ENCODE measurements at places on chromosomes 16 and 17. TPM values are rescaled to one million over a fixed set of nuclear protein-coding genes. Genes with fewer than 3 reads are reported as not detected.

DNA sequence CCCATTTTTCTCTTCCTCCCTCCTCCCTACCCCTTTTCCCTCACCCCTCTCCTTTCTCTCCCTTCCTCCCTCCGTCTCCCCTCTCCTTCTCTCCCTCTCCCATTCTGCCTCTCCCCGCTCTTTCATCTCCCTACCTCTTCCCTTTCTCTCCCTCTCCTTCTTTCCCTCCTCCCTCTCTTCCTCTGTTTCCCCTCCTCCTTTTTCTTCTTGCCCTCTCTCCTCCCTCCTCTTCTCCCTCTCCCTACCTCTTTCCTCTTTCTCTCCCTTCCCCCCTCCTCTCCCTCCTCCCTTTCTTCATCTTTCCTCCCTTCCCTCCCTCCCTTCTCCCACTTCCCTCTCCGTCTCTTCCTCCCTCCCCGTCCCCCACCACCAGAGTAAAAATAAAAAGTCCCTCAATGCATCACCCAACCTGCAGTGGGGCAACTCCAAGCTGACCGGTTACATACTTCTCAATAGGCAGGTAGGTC is 10.4 kb downstream of the CHD9NB start:
- DNase-seq: no peak

DNA sequence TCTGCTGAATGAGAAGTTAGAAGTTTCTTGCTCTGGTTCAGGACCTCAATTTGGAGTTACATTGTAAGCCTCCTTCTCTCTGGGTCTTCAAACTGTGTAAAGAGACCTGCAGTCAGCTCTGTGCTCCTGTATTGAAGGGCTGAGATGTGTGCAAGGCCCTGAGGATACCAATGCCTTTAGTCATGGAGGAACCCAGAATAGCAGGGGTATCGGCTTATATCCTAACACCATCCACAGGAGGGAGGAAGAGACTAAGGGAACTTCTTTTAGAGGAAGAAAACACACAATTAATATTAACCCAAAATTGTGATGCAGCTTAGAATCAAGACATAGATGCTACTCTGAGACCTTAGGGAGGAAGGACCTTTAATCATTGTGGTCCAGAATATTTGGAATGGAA is 36.5 kb downstream of the GLP2R start:
- DNase-seq: no peak

GRCh38 chr16:17330044-17330443 is 140.7 kb downstream of the XYLT1 start:
- DNase-seq: no peak

DNA sequence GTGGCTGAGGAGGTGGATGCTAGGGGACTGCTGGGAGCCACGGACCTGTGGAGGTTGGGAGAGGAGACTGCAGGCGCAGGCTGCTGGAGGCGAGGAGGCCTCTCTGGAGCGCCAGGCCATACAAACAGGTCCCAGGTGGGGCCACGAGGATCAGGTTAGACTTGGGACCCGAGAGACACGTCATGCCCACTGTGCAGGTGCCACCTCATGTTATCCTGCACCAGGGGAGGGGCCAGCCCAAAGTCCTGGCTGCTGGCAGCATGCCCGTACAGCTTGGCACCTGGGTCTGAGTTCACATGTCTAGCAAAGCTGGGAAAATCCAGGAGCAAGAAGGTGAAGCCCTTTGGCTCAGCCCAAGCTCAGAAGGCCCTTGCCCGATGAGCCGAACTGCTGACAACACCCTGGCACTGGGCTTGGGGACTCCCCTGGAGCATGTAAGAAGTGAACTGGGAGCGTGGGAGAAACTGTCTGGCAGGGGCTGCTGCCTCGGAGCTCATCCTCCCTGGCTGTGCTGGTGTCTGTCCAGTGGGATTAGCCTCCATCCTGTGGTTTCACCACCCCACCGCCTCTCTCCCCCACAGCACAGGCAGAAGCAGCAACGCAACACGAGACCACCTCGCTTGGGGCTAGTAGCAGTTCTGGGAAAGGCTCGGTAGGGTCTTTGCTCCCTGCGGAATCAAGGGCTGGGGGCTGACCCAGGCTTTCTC is 5.3 kb downstream of the ARHGDIA start:
- DNase-seq: peak; percentile 36

DNA sequence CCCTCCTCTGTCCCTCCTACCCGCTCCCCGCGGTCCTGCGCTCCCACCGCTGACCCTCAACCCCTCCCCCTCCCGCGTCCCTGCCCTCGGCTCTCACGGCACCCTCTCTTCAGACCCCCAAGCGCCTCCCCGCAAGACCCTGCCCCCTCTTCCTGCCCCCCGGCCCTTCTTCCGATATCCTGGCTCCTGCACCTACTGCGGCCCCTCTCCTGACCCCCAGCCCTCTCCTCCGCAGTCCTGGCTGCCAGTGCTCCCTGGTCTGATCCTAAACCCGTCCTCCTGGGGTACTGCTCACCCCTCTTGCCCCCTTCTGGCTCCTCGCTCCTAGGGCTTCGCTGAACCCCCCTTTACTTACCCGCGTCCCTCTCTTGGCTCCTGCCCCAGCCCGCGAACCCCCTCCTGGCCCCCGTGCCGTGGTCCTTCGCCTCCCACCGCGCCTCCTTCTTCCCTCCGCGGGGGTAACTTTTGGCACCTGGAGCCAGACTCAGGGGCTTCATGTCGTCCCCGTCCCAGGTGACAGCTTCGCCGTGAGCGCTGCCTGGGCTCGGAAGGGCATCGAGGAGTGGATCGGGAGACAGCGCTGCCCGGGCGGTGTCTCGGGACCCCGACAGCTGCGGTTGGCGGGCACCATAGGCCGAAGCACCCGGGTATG is 839 bp downstream of the NKD1 start:
- no peak for DNase-seq

- DNase-seq: no peak
These were observed 8.7 kb downstream of the FAM234A start for GRCh38 chr16:243348-243747.

DNA sequence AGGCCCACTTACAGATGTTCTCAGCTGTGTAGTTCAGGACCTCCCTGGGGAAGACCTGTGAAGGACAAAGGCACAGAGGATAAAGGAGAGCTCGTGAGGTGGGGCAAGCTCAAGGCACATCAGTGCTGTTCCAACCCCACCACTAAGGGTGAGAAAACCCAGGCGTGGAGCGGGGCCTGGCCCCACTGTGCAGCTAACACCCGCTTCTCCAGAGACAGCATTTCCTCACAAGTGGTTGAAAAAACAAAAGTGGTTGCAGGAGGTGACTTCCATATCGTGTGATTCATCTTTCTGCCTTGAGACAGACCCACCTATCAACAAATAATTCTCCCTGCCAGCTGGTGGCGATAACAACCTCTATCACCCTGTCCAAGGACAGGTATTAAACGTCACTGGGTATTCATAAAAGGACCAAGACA is 30.0 kb downstream of the SNN start:
- DNase-seq: no peak

DNA sequence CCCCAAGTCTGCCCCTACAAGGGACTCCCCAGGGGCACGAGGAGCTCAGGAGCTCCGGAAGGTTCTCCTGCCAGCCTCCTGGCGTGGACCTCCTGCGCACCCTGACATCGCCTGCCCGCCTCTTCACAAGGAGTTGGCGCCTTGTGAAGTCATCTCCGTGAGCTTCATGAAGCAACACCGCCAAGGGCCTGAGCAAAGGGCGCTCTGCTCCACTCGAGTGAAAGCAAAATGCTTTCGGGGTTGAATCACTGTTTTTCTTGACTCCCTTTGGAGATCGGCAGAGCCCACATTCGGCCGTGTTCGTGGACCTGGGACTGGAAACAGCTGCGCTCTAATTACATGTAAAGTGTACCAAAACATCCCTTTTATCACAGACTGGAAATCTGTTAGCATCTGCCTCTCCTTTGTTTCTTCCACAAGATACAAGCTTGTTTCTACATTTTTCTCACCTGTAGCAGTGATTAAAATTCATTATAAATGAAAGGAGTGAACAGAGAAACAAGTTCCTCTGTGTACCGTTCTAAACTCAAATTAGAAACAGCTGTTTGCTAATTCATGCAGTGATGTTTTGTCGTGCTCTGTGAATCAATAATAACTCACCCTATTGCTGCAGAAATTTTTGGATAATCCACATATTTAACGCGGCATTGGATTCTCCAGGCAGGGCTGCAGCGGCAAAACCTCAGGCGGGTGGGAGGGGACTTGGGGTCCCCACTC is 203.3 kb downstream of the ZNF423 start:
- no peak for DNase-seq

GRCh38 chr16:19185510-19185851 is 17.4 kb downstream of the SYT17 start:
- no peak for DNase-seq

GRCh38 chr17:79221597-79221996 is 147.0 kb downstream of the ENGASE start:
- no peak for DNase-seq

DNA sequence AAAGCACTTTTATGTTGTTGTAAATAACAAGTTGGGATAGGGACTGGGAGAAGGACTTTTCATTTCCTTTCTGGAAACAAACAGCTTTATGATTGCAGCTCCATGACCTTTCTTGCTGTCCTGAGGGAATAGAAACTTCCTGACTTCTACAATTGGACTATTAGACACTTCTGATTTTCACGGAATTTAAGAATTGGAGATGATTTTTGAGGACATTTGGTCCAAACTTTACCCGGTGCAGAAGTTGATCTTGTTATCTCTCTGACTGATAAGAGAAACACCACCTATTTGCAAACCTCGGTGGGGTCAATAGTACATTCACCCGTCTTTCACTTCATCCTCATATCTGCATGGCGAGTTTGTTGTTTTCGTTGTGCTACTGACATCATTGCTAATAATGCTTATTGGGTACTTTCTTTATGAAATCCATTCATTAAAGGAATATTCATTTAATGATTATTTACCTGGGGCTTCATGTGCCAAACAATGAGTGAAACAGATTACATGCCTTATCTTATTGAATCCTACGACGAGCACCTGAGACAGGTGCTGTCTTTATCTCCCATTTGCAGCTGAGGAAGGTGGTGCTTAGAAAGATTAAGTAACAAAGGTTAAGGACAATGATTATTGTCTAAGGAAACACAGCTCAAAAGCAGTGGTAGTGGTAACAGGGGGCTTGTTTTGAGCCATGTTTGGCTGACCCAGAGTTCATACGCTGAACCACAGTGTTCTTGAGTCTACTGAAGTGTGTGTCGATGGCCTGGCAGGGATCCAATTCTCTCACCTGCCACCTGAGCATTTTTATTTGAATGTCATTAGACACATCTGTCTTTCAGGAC is 176.9 kb upstream of the FAM20A start:
- no peak for DNase-seq

- peak; percentile 76 for DNase-seq
These were observed 11.4 kb upstream of the CLDN9 start for GRCh38 chr16:3001316-3001715.

- DNase-seq: no peak
These were observed 2073.2 kb downstream of the TP53TG3F start for GRCh38 chr16:35532576-35532975.

Gene MAFG
- 31.4 TPM for total RNA-seq

GRCh38 chr17:28895794-28896447 is 1.6 kb downstream of the FLOT2 start:
- DNase-seq: no peak

GRCh38 chr16:52713740-52714139 is 166.8 kb upstream of the TOX3 start:
- no peak for DNase-seq

GRCh38 chr17:7024402-7024785 is 1.5 kb downstream of the BCL6B start:
- no peak for DNase-seq

DNA sequence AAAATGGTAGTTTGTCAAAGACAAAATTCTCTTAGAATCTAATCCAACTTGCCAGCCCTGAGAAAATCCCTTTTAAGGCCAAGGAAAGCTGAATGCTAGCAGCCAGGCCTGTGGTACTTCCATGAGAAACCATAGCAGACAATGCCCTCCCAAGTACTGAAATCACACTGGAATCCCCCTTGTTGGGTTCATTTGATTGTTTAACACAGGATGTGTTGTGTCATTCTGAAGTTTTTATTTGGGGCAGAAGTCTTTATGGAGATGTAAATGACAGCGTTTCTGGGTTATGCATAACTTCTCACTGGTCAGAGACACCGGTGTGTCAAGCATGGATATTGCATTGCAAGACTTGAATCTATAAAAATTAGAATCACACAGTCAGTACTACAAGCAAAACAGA is 6.0 kb upstream of the ARL2BP start:
- DNase-seq: no peak

- DNase-seq: no peak
These were observed 3.9 kb downstream of the PLEKHG4 start for GRCh38 chr16:67283039-67283825.

DNA sequence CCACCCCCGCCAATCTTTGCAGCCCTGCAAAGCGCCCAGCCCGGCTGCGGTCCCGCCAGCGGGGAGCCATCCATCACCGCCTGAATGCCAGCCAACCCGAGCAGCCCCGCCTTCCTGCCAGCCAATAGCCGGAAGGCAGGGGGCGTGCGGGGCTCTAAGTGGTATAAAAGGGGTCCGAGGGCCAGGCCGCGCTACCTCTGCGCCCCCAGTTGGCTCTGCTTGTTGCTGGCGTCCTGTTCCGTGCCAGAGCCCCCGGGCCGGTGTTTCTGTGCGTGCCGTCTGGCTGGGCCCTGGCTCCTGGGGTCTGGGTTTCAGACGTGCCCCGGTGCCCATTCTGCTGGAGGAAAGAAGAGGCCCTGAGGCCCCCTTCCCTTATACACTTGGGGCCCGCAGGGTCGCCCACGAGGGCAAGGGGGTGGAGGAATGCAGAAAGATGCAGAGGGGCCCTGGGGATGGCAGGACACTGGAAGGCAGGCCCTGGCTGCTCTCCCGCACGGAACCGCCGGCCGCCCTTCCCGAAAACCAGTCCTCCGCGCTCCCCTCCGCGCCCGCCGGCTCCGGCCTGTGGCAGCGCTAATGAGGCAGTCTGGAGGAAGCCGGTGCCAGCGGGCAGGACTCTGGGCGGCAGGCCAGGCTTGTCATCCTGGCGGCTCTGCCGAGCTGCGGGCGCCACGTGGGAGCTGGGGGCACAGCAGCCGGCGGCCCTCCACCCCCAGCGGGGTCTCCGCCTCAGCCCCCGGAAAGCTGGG is 14.0 kb downstream of the COPZ2 start:
- DNase-seq: peak; percentile 98

Gene ZMYND15
- total RNA-seq: 0.44 TPM

- peak; percentile 66 for DNase-seq
These were observed 138.7 kb upstream of the RPH3AL start for GRCh38 chr17:491086-492021.

Gene HOXB3
- total RNA-seq: not detected

Gene GRAPL
- 0.55 TPM for total RNA-seq

Gene CSH1
- total RNA-seq: not detected

GRCh38 chr16:85605912-85606841 is 6.9 kb upstream of the GSE1 start:
- DNase-seq: no peak

- peak; percentile 100 for DNase-seq
These were observed 14.4 kb upstream of the CDIPT start for GRCh38 chr16:29877266-29877961.

Gene PPP1R1B
- total RNA-seq: 15.5 TPM

DNA sequence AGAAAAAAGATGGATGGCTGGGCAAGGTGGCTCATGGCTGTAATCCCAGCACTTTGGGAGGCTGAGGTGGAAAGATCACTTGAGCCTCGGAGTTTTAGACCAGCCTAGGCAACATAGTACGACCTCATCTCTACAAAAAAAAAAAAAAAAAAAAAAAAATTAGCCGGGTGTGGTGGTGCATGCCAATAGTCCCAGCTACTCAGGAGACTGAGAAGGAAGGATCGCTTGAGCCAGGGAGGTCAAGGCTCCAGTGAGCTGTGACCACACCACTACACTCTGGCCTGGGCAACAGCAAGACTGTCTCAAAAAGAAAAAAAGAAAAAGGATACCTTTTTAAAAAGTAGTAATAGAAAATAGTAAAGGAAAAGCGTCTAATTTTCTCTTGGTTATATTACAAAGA is 20.7 kb downstream of the ZNF652 start:
- DNase-seq: no peak

- no peak for DNase-seq
These were observed 145.5 kb downstream of the C16orf95 start for GRCh38 chr16:87171723-87172122.
